ENCODE measurements at places on chromosomes 7 and 10.

DNA sequence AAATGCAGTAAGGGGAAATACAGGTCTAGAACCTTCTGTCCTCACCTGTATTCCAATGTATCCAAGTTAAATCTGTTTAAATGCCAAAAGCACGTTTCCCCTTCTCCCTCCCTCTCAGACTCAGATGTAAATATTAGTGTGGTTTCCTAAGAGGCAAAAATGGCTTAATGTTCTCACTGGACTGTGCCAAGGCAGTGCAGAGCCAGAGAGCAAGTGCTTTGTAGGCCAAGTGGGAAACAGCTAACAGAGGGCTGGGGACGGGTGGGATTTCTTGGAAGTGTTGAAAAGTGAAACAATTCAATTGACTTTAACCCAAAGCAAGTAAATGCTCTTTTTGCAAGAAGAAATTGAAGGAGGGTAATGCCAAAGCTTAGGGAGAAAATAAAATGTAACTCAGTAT is 103.1 kb downstream of the GSAP start:
- no peak for DNase-seq

- no peak for DNase-seq
Measured at GRCh38 chr7:14630048-14630447, 272.5 kb downstream of the DGKB start.

DNA sequence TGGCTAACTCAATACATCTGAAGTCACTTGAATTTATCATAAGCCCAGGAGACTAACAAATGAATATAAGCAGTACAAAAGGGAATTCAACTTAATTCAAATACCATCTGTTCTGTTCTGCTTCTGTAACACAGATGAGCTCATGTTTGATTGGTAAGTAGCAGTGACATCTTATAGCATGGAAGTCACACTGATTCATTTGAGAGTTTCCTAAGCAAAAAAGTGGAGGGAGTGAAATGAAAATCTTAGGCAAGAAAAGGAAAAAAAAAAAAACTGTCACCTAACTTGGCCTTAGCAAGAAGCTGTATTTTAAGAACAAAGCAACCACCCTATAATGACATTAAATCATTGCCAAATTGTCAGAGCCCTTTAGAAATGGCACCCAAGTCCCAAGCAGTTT is 49.5 kb downstream of the SMURF1 start:
- no peak for DNase-seq

DNA sequence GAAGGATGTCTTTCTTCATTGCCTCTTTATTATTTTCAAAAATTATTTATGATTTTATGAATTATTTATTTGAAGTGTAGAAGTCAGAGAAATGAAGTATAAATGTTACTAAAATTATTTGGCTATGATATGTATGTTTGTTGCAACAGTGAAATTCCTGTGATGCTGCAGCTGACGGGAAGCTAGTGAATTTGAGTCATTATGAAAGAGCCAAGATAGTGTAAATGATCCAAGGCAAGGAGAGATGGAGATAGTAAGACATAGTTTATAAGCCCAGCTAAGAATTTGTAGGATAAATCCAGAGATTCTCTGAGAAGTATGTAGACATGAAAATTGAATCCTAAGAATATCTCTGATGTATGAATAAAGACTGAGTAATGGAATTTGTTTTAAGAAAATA is 30.8 kb downstream of the CASD1 start:
- DNase-seq, result peak; percentile 25

DNA sequence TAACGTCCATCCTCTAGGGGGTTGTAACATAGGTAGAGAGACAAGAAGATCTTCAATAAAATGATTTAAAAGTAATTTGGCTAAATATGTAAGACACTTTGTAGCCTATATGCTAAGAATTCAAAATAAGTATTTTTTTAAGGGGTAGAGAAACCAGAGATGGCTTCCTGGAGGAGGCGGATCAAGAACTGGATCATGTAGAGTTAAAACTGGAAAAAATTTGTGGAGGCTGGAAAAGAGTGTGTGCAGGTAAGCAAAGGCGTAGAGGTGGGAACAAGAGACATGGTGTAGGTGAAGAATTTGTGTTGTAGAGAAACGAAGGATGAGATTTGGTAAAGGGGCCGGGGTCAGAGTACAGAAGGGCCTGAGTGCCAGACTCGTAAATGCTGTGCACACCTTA is 172.6 kb downstream of the TMEM178B start:
- DNase-seq, result no peak

GRCh38 chr10:86671985-86672710 is 3.8 kb downstream of the LDB3 start:
- peak; percentile 23 for DNase-seq

DNA sequence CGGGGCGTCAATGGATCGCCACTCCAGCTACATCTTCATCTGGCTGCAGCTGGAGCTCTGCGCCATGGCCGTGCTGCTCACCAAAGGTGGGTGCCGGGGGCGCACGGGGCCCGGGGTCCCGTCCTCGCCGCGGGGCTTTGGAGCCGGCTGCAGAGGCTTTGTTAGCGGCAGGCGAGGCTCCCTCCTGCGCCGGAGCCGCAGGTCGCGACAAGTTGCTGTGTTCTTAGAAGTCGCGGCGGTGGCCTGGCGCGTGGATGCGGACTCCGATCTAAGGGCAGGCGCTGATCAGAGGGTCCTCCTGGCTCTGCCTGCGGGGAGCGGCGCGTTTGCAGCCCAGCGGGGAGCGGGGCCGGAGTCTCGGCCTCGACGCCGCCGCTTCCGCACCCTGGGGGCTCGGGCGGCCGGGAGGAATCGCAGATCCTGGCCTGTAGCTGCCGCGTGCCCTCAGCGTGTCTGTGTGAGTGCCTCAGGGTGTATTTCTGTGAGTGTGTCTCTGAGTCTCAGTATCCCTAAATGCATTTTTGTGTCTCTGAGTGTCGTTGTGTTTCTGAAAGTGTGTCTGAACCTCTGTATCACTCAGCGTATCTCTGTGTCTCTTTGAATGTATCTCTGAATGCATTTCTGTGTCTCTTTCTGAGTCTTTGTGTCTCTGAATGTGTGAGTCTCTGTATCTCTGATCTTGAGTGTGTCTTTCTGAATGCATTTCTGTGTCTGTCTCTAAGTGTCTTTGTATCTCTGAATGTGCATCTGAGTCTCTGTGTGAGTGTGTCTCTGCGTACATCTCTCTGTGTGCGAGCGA is 766 bp downstream of the BAMBI start:
- peak; percentile 20 for DNase-seq

- no peak for DNase-seq
Measured at GRCh38 chr7:81120803-81121202, 202.0 kb upstream of the SEMA3C start.

DNA sequence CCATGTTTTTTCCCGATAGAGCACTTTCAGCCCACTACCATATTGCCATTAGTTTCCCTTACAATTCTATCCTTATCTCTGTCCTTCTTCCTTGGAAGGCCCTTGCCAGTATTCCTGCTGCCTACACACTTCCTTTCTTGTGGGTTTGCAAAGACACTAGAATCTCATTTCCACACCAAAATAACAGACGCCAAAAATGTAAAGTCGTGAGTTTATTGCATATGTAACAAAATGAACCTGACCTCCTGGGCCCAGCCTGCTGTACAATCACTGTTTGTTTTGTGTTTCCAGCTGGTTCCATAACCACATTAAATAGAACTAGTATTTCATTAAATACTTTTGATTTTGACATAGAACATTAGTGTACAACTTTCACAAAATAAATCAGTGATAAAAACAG is 116.7 kb downstream of the SMURF1 start:
- DNase-seq, result peak; percentile 31

DNA sequence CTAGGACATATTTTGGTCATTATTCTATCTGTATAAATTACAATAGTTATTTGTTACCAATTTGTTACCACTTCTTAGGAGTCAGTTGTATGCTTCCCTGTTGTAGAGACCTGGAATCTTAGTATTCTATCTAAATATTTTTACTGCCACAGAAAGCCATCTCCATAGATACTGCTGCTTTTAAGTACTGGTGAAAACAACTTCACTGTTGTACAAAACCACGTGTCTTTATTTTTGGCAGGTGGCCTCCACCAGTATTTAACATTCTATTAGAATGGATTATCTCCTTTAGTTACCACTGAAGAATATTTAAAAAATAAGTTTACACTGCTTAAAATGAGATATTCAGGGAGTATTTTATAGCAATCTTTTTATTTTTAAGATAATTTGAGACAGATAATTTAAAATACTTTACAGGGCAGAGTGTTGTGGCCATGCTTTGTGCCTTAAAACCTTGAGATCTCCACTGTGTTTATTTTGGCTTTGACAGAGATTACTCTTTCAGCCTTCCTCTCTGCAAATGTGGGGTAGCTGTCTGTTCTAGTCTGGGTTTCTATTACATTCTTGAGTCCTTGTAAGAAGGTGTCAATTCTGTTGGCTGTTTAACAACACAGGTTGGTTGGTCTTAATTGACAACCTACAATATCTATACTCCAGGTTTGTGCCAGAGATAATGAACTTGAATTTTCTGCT is 185.6 kb downstream of the LRRC4 start:
- no peak for DNase-seq

- DNase-seq, result no peak
Measured at GRCh38 chr7:107076781-107077698, 32.5 kb downstream of the PRKAR2B start.

- DNase-seq, result no peak
Measured at GRCh38 chr7:96640054-96640453, 69.6 kb downstream of the SEM1 start.

Measured in AG10803 (cell line).